Amygdala (tissue), 56 donors: ENCODE measurements at places on chromosomes 4 and X.
A peak's percentile ranks its signal among the peaks of the same experiment; 100 is the strongest.

GRCh38 chr4:107389965-107390364 lies 330.1 kb downstream of the PAPSS1 start:
- no peak for DNase-seq

GRCh38 chr4:169234137-169234855 lies 36.5 kb downstream of the SH3RF1 start:
- no peak for DNase-seq

DNA sequence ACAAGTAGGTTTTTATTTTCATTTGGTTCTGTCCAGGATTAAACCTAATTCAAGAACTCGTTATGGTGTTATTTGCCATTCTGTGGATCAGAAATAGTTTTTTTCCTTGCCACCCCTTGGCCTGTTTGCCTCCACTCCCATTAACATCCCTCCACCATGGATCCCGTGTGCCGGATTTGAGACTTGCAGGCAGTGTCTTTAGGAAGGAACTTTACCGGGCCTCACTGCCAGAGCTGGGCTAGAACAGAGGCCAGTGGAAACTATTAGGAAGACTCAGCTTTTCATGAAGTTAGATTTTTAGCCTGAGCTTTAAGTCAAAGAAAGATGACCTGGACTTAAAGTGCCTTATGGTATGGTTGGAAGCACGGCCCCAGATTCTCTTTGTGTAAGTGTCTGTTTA lies 2.4 kb downstream of the KLHL2 start:
- DNase-seq = no peak

- DNase-seq = no peak
These were observed 53.0 kb upstream of the DAPP1 start for GRCh38 chr4:99763635-99764101.

DNA sequence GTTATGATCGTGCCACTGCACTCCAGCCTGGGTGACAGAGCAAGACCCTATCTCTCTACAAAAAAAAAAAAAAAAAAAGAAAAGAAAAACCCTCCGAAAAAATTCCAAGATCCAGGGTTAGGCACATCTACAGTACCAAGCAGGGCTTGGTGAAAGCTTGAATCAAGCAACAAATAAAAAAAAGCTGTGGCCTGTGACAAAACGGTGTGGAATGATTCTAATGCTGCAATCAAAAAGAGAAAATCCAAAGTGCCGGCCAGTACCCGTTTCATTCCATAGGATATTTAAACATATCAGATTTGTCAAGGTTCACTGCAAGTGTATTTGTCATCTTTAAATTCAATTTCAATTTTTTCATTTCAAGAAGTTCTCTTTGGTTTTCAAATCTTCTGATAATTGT lies 20.5 kb downstream of the RWDD4 start:
- no peak for DNase-seq

GRCh38 chr4:26916195-26916594 lies 55.6 kb downstream of the STIM2 start:
- no peak for DNase-seq

DNA sequence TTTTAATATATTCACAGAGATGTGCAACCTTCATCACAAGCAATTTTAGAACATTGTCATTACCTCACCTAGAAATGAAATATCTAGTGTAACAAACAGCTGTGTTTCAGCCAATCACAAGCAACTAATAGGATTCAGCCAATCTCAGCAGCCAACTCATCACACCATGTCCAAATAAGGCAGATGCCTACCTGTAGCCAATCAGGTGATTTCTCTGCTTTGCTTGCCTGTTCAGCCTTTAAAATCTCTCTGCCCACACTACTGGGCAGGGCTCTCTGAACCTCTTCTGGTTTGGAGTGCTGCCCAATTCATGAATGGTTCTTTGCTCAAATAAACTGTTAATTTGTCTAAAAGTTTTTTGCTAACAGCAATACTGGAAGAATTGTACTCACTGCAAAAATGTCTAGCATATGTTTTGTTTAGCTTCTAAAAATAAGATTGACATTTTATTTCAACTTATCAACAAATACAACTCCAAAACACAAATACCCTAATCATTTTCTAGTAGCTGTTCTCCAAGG lies 52.4 kb upstream of the IGFBP7 start:
- no peak for DNase-seq

- peak; percentile 64 for DNase-seq
These were observed 47.8 kb downstream of the APLN start for GRCh38 chrX:129606918-129607317.

DNA sequence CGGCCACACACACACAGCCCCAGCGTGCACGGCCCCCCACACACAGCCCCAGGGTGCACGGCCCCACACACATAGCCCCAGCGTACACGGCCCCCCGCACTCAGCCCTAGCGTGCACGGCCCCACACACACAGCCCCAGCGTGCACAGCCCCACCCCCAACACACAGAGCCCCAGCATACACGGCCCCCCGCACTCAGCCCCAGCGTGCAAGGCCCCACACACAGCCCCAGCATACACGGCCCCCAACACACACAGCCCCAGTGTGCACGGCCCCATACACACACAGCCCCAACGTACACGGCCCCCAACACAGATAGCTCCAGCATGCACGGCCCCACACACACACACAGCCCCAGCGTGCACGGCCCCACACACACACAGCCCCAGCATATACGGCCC lies 17.6 kb downstream of the GAK start:
- no peak for DNase-seq

- no peak for DNase-seq
These were observed 64.4 kb downstream of the ASMT start for GRCh38 chrX:1679238-1679637.

- DNase-seq = no peak
These were observed 645.5 kb upstream of the FAM241A start for GRCh38 chr4:111499706-111500105.

GRCh38 chrX:136708348-136708747 lies 60.4 kb downstream of the CD40LG start:
- no peak for DNase-seq

- no peak for DNase-seq
These were observed 571.0 kb upstream of the KLHL4 start for GRCh38 chrX:86946569-86946968.

DNA sequence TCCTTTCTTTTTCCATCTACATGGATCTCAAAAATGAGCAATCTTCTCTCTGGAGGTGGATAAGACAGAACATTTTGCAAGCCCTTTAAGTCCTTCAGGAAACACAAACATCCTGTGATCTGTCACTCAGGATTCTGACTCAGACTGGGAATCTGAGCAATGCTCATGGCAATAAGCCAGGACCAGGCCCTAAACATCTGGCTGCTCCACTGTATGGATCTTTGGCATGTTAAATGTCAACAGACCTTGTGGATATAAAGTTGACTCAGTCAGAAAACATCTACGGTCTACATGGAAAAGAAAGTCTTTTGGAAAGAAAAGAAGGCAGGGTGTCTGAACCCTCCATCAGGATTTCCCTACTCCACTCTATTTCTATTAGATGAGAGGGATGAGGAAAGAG lies 17.8 kb upstream of the CHIC2 start:
- DNase-seq = no peak

GRCh38 chr4:72629540-72629939 lies 60.5 kb upstream of the ADAMTS3 start:
- no peak for DNase-seq

- DNase-seq = no peak
These were observed 178.7 kb downstream of the FBXW7 start for GRCh38 chr4:152357206-152357605.

- no peak for DNase-seq
These were observed 346.1 kb downstream of the GRXCR1 start for GRCh38 chr4:43238585-43238984.

DNA sequence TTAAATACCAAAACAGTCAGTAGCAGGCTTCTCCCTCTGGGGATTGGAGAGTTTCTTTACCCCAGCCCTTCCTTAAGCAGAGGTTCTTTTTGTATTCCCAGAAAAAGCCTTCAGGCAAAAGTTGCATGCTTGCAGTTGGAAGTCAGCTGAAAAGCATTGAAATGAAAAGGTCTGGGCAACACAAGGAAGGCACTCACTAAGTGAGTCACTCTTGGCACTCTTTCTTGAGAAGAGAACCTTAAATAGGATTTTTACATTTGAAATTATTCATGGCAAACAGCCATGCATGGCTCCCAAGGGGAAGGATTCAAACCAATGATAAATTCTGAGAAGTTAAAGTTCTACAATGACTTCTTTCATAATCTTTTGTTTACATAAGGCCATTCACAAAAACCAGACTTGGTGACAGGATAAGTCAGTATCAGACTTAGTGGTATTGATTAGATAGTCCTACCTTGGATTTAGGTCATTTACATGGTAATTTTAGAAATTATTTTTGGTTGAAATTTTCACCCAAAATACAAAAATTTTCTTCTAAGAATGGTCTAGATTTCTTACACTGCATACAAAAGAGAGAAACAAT lies 2068.9 kb downstream of the PCDH7 start:
- no peak for DNase-seq

DNA sequence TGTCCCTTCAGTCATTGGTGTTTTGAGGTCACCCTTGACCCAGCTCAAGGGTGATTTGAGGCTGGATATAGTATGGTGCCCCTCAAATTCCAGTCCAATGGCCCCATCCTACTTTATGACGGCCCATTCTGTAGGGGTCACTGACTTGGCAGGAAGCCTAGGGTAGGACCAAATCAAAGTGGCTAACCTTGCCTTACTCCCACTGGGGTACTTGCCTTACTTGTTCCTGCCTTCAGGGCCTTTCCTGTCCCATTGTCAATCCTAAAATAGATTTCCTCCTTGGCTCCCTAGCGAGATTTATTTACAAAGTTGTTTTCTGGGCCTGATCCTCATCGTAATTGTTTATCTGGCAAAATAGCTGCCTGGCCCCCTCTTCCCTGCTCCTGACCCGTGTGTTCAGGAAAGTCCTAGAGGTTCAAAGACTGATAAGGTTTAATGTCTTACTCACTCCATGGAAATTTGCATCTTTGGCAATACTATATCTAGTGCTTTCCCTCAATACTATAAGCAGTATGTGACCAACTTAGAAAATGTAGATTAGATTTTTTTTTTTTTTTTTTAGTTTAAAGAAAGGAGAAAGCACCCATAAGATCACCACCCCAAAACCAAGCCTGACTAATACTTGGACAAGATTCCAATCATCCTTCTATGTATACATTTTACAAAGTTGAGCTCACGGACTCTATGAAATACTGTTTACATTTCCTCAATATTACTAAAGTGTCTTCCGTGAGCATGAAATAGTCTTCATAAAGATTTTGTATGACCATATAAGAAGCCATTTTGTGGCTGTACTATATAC lies 44.8 kb downstream of the MSN start:
- DNase-seq = no peak

GRCh38 chrX:150316564-150316963 lies 46.6 kb upstream of the MAMLD1 start:
- DNase-seq = no peak

DNA sequence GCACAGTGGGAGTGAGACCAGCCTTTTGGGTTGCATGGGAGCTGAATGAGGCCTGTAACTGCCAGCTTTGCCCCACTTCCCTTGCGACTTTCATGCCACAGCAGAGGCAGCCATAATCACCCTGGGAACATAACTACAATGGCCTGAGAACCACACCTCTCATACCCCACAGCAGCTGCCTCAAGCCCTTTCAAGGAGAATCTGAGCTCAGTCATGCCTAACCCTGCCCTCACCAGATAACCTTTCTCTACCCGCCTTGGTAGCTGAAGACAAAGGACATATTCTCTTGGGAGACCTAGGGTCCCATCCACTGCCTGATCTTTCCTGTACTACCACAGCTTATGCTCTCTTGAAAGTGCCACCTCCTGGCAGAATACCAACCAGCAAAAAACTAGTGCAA lies 599.9 kb upstream of the IGFBP7 start:
- DNase-seq = no peak

DNA sequence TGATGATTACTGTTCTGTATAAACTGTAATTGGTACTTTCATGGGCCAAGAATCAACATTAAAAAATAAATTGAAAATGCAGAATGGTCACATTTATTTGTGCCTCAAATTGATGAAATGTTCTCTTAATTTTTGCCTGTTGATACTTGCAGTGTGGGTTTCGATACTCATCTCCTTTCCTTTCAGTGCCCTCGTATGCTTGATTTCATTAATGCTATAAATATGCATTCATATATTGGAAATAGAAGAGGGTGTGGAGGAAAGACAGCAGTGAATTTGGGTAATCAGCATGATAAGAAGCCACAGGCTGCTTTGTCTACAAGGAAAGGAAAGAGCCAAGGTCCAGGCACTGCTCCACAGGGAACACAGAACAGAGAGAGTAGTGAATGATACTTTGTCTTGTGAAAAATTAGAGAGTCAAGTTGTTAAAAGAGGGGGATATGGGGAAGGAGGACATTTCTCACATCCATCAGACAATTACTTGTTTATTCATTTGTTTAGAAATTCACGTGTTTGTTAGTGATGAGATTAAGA lies 1.0 kb upstream of the DDX60 start:
- no peak for DNase-seq

DNA sequence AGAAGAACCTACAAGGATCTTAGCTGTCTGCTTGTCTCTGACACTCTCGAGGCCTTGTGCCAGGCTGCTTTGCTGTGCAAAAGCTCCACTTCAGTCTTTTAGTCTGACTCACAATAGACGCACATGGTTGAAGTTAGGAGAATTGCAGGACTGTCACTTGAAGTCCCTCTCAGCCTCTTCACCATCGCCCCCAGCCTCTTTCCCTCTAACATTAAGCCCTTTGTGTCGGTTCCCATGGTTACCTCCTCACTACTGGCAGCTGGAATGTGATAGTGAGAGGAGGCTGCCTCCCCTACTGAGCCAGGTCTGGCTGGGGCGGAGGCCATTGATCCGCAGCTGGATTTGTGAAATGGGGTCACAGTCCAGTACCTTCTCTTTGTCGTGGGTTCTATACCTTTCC lies 201.8 kb downstream of the SOWAHB start:
- DNase-seq = no peak

DNA sequence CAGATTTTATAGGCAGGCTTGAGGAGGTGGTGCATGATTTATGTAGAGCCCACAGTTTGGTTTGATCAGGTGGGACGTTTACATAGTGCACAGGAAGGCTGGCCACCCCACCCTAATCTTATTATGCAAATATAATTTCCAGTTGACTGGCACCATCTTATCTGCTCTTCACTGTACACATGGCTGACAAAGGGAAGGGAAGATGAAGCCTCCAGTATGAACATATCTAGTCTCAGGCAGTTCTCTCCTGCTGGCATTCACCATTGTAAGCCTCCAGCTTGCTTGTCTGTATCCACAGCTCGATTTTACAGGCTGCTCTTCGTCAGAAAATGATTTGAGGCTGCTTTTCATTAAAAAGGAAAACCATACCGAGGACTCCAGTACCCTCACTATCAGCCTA lies 278.3 kb downstream of the TECRL start:
- no peak for DNase-seq

DNA sequence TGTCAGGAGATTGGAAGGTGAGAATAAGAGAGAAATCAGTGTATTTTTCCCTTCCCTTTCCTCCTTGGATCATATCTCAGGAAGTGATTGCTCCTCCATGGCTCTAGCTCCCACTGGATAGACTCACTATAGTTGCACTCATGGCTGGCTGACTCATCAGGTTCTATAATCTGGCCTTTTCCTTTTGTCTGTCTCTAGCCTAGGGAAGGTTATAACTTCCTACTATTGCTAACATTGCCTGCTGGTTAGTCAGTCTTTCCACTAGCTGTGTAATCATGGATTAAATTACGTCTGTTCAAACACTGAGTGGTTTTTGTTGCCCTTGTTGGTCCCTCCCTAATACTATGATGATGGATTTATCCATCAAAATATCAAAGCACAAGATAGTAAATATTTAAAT lies 195.5 kb upstream of the VEGFC start:
- no peak for DNase-seq

GRCh38 chr4:155473420-155474095 lies 96.8 kb upstream of the MAP9 start:
- no peak for DNase-seq

- peak; percentile 1 for DNase-seq
These were observed 108.4 kb downstream of the DOCK11 start for GRCh38 chrX:118603981-118604380.
